Esophagus (tissue), 2 donors: ENCODE measurements at places on chromosomes 3 and 15. TPM values are rescaled to one million over a fixed set of nuclear protein-coding genes. Genes with fewer than 3 reads are reported as not detected.

TMEM40 gene
- polyA plus RNA-seq, result 722 TPM

DPPA2 gene
- polyA plus RNA-seq, result not detected

MESP1 gene
- polyA plus RNA-seq, result 0.35 TPM

ATP13A4 gene
- 24.9 TPM for polyA plus RNA-seq

FAM43A gene
- 9.0 TPM for polyA plus RNA-seq

MKRN3 gene
- 1.9 TPM for polyA plus RNA-seq

FBLN2 gene
- polyA plus RNA-seq, result 6.0 TPM

ARPIN gene
- 10.9 TPM for polyA plus RNA-seq

CHL1 gene
- 3.4 TPM for polyA plus RNA-seq

IQSEC1 gene
- 4.1 TPM for polyA plus RNA-seq

CLDN18 gene
- 0.61 TPM for polyA plus RNA-seq

SNUPN gene
- polyA plus RNA-seq, result 11.1 TPM

GOLGA8G gene
- polyA plus RNA-seq, result not detected

FBXO40 gene
- polyA plus RNA-seq, result not detected

MOBP gene
- not detected for polyA plus RNA-seq

CTXN2 gene
- not detected for polyA plus RNA-seq

XCR1 gene
- polyA plus RNA-seq, result 0.34 TPM
